ENCODE measurements at places on chromosomes 6 and 20. TPM values are rescaled to one million over a fixed set of nuclear protein-coding genes. Genes with fewer than 3 reads are reported as not detected.

DNA sequence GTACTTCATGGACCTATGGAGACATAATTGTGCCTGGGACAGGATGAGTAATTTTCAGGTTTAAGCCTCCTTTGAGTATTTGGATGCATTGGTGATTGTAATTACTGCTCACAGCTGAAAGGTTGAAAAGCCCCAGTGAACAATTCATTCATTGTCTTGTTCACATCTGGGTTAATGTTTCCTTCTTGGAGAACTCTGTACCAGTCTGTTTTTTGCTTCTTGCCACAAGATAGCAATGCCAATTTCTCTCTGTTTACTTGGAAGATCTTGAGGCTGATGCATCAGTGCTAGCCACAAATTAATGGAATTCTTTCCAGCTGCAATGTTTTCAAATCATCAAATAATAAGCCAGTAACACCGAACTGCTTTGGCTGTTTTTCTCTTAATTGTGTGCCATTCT lies 207.8 kb downstream of the BMP2 start:
- no peak overlapping the region for H3K27ac ChIP-seq
- no peaks in the 10 kb centered on the region for H3K27me3 ChIP-seq
- H3K4me3 ChIP-seq: no peak overlapping the region
- H3K4me1 ChIP-seq: no peaks in the 10 kb centered on the region
- DNase-seq: no peak

DNA sequence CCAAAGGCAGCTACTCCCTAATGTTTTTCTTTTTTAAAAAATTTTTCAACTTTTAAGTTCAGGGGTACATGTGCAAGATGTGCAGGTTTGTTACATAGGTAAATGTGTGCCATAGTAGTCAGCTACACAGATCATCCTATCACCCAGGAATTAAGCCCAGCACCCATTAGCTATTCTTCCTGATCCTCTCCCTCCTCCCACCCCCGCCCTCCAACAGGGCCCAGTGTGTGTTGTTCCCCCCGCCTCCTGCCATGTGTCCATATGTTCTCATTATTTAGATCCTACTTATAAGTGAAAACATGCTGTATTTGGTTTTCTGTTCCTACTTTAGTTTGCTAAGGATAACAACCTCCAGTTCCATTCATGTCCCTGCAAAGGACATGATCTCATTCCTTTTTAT lies 12.4 kb downstream of the TRIM15 start:
- no peaks in the 10 kb centered on the region for H3K4me1 ChIP-seq
- H3K36me3 ChIP-seq: no peaks in the 10 kb centered on the region
- no peak overlapping the region for H3K27ac ChIP-seq
- no peak for DNase-seq
- peaks cover 74% of the 10 kb centered on the region for H3K27me3 ChIP-seq

DNA sequence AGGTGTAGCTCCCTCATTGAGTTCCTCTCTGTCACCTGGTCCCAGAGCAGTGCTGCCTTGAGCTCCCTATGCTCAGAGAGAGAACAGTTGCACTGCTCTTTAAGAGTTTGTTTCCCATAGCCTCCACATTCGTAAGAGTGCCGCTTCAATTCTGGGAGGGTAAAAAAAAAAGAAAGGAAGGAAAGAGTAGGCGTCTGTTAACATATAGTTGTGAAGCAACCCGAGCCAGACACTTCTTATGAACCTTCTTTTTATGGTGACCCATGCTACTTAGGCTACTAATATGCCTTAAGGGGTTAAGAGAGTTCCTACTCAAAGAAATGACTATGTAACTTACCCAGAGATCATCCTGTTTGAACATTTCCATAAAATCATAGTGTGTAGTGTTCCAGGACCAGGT lies 4.3 kb upstream of the ARG1 start:
- no peak overlapping the region for H3K27ac ChIP-seq
- DNase-seq: no peak
- H3K27me3 ChIP-seq: no peaks in the 10 kb centered on the region
- no peaks in the 10 kb centered on the region for H3K4me1 ChIP-seq
- H3K36me3 ChIP-seq: no peaks in the 10 kb centered on the region
- H3K4me3 ChIP-seq: no peak overlapping the region

DNA sequence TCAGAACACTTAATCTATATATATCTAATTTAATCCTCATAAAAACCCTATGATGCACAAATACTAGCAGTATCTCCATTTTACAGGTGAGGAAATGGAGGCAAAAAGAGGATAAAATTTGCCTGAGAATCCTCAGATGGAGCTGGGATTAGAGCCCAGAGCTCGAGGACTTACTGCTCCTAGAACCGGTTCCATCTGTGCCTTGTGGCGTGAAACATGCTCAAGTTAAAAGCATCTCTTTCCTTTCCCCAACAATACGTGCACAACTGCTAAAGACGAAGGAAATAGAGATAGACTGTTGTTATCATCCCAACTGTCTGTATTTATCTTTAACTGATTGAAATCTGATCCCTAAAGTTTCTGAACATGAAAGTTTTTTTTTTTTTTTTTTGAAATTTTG lies 367.6 kb upstream of the SOX4 start:
- H3K36me3 ChIP-seq: no peaks in the 10 kb centered on the region
- H3K27ac ChIP-seq: no peak overlapping the region
- no peak for DNase-seq
- H3K27me3 ChIP-seq: no peaks in the 10 kb centered on the region
- no peaks in the 10 kb centered on the region for H3K4me1 ChIP-seq

DNA sequence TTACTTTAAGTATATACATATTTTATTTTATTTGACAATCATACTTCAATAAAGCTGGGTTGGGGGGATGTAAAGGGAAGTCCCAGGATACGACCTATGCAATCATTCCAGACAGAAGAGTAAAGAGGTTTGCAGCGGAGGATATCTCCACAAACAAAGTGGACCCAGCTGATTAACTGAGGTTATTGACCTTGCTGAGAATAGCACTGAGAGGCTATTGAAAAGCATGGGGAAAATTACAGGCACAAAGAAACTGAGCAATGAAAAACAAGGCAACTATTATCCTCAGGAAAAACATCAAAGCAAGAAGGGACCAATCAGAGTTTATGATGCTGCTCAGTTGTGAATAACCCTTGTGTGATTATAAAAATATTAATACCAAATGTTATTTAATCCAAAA lies 32.6 kb downstream of the SERPINB1 start:
- no peaks in the 10 kb centered on the region for H3K27me3 ChIP-seq
- no peak overlapping the region for H3K27ac ChIP-seq
- DNase-seq: no peak
- H3K36me3 ChIP-seq: no peaks in the 10 kb centered on the region

GRCh38 chr6:156780962-156781853 lies 4.0 kb downstream of the ARID1B start:
- H3K36me3 ChIP-seq: no peaks in the 10 kb centered on the region
- no peak for DNase-seq
- H3K27ac ChIP-seq: peak overlapping the region; percentile 98
- peak overlapping the region; percentile 16 for H3K4me3 ChIP-seq
- H3K27me3 ChIP-seq: no peaks in the 10 kb centered on the region
- H3K4me1 ChIP-seq: peaks cover 41% of the 10 kb centered on the region

- H3K4me3 ChIP-seq: no peak overlapping the region
- no peak overlapping the region for H3K27ac ChIP-seq
- no peaks in the 10 kb centered on the region for H3K36me3 ChIP-seq
- DNase-seq: no peak
- H3K4me1 ChIP-seq: no peaks in the 10 kb centered on the region
These were observed 93.7 kb upstream of the PROKR2 start for GRCh38 chr20:5410470-5410869.

ZSCAN23 gene
- 17.1 TPM for total RNA-seq

CD109 gene
- 5.7 TPM for total RNA-seq

TULP1 gene
- total RNA-seq: not detected

TFEB gene
- total RNA-seq: 39.5 TPM

OTOR gene
- not detected for total RNA-seq

IFT52 gene
- 18.8 TPM for total RNA-seq

FNDC1 gene
- 3.0 TPM for total RNA-seq
